ENCODE measurements at places on chromosomes 1 and 21.

GRCh38 chr1:203306089-203306964 lies 1.0 kb downstream of the BTG2 start:
- no peak for DNase-seq

- no peak for DNase-seq
Observed at GRCh38 chr1:2078170-2078569, 28.0 kb downstream of the PRKCZ start.

DNA sequence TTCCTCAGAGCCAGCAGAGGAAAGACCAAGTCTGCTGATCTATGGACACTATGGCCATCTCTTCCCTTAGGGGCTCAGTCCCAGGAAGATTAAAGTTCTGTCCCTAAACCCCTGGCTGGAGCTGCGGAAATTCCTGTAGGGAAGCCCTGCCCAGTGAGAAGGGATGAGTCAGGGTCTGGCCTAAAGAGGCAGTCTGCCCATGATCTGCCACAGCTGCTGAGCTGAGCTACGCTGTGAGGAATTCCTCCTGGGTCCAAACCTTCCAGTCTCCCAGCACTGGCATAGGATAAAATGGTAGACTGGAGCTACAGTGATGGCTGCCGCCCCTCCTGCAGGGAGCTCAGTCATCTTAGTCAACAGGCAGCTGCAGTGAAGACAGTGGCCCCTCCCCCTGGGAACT lies 213.7 kb downstream of the BRINP2 start:
- no peak for DNase-seq

- no peak for DNase-seq
Observed at GRCh38 chr21:33655588-33656221, 13.4 kb downstream of the ITSN1 start.

- DNase-seq = peak; percentile 13
Observed at GRCh38 chr1:907611-908451, 15.9 kb upstream of the SAMD11 start.

DNA sequence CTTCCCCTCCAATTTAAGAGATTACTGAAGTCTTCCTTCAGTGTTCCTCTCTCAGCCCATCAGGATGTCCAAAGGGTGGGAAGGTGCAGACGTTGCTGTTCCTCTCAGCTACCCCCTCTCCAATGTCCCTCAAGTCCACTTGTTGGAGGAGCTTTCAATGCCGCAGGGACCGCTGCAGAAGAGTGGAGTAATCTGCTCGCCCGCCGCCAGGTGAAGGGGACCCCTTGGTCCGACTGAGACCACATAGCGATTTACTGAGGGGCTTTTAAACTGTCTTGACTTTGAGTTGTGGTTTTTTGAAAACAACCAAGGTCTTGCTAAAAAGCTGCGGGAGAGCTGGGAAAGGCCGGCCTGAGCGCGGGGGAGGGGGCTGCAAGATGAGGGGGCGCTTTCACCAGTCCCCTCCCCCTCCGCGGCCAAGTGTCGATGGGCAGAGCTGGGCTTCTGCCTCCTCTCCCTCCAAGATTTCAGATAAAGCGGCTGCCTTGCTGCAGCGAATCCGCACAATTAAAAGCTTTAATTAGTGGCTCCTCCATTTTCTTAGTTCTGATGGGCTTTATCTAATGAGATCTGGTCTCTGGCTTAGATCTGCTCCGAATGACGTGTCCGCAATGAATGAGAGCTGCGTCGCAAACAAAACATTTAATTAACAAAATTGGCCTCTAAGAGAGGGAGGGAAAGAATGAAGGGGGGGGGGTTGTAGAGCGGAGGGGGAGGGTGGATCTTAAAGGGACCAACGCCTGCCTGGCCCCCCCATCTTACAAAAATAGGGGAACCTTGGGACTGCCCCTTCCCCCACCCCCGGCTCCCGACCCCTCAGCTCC lies 5.9 kb downstream of the LMO4 start:
- no peak for DNase-seq

DNA sequence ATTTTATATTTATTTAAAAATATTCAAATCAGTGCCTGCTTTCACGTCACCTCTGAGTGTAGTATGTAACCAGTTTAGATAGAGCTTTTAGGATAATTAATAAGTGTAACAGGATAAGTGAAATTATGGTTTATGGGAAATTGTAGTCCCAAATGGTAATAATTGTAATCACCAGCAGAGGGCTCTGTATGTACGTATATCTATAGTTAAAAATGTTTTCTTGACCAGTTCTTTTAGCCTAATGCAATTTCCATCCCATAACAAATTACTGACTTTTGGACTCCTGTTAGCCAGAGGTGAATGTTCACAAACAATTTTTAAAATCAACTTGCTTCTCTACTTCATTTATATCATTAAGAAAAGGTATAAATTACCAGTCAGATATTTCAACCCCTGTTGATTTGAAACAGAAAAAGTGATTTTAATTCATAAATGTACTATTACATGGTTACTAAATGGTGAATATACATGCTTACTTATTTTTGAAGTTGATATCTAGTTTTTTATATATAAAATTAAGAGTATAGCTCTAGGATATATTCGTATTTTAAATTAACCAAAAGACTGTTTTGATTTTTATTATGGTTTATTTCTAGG lies 25.3 kb downstream of the SLC30A7 start:
- DNase-seq = peak; percentile 6

- DNase-seq = no peak
Observed at GRCh38 chr1:3161176-3161840, 92.3 kb downstream of the PRDM16 start.

GRCh38 chr1:1307261-1307922 lies 338 bp downstream of the ACAP3 start:
- DNase-seq = no peak

- no peak for DNase-seq
Observed at GRCh38 chr1:178075333-178075732, 18.6 kb upstream of the RASAL2 start.

GRCh38 chr1:184866991-184867788 lies 107.1 kb downstream of the NIBAN1 start:
- no peak for DNase-seq

GRCh38 chr1:3909615-3910014 lies 9.5 kb upstream of the C1orf174 start:
- DNase-seq = no peak

DNA sequence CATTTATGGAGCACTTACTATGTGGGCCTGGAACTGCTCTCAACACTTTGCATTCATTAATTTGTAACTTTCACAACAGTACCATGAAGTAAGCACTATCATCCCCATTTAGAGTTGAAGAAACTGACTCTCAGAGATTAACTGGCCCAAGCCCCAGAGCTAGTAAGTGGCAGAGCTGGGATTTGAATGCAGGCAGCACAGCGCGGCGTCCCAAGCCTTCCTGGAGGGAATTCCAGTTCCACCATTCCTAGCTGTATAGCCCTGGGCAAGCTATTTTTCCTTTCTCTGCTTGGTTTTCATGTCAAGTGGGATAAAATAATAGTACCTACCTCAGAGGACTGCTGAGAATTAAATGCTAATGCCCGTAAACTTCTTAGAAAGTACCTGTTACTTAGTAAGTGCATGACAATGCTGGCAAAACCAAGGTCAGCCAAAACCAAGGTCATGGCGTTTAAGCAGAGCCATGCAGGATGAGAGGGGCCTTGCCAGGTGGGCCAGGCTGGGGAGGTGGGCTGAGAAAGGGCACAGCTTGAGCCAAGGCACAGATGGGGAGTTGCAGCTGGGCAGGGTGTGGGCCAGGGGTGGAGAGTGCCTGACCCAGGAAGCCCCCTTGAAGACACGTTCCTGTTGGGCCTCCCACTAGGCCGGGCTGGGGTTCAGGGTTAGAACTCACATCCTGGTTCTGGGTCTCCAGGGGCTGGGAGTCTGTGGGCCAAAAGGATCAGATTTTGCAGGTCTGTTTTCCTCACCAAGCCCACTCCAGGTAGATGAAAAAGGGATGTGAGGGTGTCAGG lies 4.6 kb upstream of the KNCN start:
- no peak for DNase-seq

DNA sequence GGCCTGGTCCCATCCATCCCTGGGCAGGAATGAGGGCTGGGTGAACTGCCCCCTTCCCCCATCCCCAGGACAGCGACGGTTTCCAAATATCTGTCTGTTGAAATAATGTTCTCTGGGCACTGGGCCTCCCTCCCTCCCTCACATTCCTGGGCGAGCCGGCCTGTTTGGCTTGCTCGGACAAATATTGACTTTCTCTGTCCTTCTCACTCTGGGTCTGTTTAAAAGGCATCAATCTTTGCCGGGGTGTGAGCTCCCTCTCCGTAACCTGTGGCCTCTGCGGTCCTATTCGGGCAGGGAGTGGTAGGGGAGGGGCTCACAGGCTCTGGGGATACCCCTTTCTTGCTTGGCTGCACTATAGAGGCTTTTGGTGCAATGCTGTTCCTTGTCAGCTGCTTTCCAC lies 40.2 kb downstream of the FOXD2 start:
- no peak for DNase-seq

DNA sequence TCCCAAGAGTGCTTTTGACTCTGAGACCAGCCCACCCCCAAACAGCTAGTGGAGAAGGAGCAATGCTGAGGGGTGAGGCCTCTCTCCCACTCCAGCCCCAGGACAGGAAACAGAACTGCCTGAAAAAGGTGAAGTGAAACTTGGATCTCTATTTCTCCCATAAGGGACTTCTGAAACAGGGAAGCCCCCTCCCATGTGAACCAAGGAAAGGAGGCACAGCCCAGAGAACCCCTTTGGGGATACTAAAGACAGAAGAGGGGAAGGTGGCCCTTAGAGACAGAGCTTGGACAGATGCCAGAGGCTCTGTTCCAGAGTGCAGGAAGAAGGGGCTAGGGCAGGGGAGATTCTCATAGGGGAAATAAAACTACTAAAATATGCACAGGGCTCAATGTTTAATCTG lies 2.9 kb downstream of the TNFAIP8L2 start:
- no peak for DNase-seq

DNA sequence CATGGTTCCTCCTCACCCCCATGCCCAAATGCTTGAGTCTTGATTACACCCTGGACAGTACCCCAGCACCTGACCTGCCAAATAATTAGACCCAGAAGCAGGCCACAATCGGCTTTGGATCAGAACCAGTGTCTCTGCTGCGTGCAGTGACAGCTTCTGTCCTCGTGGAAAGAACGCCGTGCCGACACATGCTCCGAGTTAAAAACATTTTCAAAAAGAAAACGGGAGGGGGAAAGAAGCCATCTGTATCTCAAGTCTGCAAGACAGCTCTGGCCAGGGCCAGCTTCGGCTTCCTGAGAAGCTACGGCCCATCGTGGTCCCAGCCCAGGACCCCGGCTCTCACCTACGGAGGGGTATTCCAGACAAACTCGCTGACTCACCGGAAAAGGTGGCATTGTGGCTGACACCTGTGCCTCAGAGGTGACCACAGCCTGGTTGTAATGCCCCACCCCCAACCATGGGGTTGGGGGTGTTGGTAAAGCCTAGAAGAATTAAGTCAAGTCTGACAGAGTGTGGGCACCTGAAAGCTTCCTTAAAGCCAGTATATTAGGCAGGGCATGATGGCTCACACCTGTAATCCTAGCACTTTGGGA lies 25.8 kb downstream of the SSBP3 start:
- no peak for DNase-seq

GRCh38 chr1:198575798-198576641 lies 35.5 kb upstream of the ATP6V1G3 start:
- DNase-seq = no peak

- DNase-seq = no peak
Observed at GRCh38 chr1:147924813-147925212, 3.4 kb upstream of the GPR89B start.

DNA sequence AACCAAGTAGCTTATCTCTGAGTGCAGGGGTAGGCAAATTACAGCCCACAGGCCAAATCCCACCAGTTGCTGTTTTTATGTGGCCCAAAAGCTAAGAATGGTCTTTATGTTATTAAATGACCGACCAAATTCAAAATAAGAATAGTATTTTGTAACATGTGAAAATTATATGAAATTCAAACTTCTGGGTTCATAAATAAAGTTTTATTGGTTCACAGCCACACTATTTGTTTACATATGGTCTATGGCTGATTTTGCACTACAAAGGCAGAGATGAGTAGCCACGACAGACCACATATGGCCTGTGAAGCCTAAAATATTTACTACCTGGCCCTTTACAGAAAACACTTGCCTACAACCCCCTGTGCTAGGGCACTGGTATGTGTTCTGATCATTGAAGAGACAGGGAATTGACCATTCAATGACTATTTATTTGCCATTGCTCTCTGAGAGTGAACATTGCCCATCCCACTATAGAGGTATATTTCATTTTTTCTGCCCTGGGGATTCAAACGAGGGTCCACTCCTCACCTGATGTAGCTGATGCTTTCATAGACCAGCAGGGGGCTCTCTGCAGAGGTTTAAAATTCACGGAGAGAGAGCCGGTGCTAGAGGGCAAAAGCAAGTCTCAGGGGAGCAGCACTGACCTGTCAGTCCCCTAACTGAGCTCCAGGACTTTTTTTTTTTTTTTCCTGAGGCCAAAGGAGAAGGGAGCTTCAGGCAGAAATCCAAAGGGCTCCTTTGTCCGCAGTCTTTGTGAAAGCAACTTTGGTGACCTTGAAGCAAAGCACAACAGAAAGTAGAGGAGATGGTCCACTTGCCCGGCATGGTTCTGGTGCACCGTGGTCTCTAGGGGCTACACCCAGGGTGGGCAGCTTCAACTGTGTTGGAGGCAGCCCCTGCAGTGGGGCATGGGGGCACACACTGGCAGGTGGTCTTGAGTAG lies 7.3 kb upstream of the GNL2 start:
- peak; percentile 52 for DNase-seq

DNA sequence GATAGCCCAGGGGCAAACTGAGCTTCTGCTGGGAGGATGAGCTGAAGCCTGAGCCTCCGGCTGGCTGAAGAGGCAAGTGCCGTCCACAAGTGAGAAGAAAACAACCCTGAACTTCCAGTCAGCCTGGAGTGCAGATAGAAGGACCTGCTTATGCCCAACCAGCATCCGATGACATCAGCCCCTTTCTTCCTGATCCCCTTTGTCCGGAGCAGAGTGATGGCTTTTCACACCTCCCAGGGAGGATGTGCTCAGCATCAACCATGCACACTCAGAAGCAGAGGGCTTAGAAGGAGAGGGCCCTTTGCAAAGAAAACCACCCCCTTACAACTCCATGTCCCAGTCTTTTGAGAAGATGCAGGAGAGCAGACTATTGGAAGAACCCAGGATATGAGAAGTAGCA lies 23.7 kb upstream of the REG4 start:
- no peak for DNase-seq

DNA sequence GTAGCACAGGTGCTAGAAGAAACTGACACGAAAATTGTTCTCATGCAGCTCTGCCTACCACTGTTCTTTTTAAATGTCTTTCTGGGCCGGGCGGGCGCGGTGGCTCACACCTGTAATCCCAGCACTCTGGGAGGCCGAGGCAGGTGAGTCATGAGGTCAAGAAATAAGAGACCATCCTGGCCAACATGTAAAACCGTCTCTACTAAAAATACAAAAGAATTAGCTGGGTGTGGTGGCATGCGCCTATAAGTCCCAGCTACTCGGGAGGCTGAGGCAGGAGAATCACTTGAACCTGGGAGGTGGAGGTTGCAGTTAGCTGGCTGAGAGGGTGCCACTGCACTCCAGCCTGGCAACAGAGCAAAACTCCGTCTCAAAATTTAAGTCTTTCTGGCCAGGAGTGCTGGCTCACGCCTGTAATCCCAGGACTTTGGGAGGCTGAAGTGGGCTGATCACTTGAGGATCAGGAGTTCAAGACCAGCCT lies 947 bp upstream of the RIT1 start:
- DNase-seq = no peak
